ENCODE measurements at places on chromosomes 5 and 9.

DNA sequence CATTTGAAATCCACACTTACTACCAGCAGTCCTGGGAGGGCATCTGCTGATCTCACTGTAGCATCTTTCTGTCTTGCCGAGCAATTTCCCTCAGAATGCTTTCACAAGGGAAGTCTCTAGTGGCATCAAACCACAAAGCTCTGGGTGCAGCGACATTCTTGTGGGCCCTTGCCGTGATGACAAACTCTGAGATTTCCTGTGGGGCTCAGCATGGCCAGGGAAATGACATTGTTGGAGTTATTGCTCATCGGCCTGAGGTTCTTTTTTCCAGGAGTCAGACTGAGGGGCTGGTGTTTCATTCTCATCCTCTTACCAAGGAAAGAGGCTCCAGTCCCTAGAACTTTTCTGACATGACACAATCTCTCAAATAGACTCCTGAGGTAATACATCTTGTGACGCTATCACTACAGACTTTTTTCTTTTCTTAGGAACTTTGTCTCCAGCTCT is 51.4 kb downstream of the PFDN1 start:
- no peak for DNase-seq

GRCh38 chr5:104533498-104533897 is 970.9 kb upstream of the NUDT12 start:
- DNase-seq = no peak

- DNase-seq = no peak
These were observed 411.7 kb downstream of the HCN1 start for GRCh38 chr5:45284436-45284835.

- DNase-seq = no peak
These were observed 52.3 kb upstream of the ZSWIM6 start for GRCh38 chr5:61279725-61280124.

DNA sequence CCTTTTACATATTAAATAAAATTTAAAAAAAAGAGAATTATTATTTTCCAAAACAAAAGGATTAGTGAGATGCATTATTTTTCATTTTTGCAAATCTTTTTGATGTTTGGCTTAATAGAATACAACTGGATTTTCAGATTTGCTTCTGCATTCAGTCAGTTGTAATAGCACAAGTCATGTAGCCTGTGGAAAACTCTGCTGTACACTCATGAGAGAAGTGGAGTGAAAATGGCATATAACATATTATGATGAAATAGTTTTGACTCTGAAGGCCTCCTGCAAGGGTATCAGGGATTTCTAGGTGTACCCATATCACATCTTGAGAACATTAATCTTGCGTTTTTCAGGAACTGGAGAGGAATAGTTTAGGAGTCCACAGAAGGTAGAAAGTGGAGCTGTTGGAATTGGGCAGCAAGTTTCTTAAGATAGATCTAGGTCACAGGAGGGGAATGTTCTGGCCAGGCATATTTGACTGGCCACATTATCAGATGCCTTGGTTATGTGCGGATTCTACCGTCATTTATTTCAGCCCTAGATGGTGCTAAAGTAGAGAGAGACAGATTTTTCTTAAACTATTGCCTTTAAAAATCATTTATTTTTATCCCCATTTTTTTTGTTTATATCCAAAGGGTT is 16.4 kb downstream of the LNPEP start:
- no peak for DNase-seq

DNA sequence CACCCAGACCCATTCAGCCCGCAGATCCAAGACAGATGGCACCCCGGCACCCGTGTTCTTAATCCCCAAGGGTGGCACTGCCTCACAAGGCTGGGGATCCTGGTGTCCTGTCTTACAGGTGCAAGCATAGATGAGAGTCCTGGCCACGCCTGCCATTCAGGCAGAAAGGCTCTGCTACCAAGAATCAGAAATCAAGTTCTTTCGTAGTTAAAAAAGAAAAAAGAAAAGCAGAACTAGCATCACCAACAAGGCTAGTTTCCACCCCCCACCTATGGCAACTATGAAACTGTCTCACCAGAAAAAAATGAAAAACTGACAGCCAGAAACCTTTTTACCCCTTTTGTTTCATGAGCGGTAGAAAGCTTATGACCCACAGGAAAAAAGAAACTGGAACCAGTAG is 170.4 kb downstream of the SYK start:
- DNase-seq = no peak

Data from activated CD4-positive, alpha-beta T cell treated with anti-CD3 and anti-CD28 coated beads for 1 hour (primary cell).